ENCODE measurements at places on chromosomes 4 and X.

- DNase-seq: no peak
These were observed 9.7 kb downstream of the SERTM2 start for GRCh38 chrX:111521169-111521568.

GRCh38 chr4:4491396-4491893 is 50.4 kb downstream of the STX18 start:
- DNase-seq: no peak

DNA sequence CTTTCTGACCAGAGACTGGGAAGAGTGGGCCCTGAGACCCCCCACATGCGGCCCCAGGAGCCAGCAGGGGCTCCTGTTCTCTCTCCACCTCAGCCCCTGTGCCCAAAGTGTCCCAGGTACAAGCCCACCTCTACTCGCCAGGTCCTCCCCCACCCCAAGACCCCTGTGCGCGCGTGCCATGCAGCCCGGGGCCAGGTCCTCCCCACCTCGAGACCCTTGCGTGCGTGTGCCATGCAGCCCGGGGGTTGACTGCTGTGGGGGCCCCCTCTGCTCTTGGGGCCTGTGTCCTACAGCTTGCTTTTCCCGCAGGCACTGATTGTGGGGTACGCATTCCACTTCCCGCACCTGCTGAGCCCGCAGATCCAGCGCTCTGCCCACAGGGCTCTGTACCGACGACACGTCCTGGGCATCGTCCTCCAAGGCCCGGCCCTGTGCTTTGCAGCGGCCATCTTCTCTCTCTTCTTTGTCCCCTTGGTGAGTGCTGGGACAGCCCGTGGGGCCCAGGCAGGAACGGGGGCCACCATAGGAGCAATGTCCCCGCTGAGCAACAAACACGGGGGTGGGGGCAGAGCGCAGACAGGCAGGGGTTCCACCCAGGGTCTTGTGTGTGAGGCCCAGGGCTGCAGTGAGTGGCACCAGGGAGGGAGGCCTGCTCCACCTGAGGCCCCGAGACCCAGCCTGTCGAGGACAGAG is 20.3 kb downstream of the DGKQ start:
- DNase-seq: no peak

DNA sequence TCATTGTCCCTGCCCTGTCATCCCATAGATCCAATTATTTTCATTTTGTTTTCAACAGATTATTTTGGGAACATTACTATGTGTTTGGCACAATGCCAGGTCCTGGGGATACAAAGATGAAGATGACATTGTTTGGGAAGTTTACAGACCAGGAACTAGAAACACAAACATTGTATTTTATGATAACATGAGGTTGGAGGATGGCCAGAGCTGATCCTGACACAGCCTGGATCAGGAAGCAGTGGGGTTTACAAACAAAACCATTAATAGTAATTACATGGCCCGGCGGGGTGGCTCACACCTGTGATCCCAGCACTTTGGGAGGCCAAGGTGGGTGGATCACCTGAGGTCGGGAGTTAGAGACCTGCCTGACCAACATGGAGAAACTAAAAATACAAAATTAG is 29.9 kb downstream of the CLRN2 start:
- no peak for DNase-seq

DNA sequence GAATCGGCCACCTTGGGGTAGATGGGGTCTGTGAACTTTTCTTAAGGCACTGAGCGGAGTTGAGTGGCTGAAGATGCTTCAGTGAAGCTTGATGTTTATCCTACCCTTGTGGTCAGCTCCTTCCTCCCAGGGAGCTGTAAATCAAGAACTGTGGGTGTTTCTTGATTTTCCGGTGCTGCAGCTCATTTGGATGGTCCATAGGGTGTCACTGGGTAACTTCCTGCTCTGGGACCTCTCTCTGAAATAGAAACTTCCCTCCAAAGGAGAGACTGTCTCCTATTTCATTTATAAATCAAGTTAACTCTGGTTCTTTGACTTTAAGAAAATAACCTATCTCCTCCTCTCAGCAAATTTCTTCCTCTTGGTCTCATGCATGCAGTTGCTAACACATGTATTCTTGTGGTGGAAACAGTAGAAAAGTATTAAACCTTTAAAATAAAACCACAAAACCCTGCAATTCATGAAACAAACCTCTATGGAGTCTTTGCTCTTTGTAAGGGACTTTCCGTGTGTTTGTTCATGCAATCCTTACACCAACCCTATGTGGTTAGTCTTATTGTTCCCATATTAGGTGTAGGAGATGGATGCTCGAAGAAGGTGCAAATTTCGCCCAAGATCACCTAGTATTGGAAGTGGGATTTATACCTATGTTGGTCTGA is 110.3 kb downstream of the SHROOM3 start:
- no peak for DNase-seq

Data from SHP77 treated with DMSO at 0.1 percent for 48 hours (cell line).